ENCODE measurements at places on chromosomes 16 and 17.
A peak's percentile ranks its signal among the peaks of the same experiment; 100 is the strongest.

GRCh38 chr16:22013486-22013885, 5.6 kb downstream of the MOSMO start:
- no peak for DNase-seq

- peak; percentile 61 for DNase-seq
Observed at GRCh38 chr16:85935974-85936760, 37.2 kb downstream of the IRF8 start.

- DNase-seq, result no peak
Observed at GRCh38 chr16:29747947-29748759, 2.4 kb upstream of the C16orf54 start.

- no peak for DNase-seq
Observed at GRCh38 chr17:50919321-50920040, 53.3 kb upstream of the TOB1 start.

DNA sequence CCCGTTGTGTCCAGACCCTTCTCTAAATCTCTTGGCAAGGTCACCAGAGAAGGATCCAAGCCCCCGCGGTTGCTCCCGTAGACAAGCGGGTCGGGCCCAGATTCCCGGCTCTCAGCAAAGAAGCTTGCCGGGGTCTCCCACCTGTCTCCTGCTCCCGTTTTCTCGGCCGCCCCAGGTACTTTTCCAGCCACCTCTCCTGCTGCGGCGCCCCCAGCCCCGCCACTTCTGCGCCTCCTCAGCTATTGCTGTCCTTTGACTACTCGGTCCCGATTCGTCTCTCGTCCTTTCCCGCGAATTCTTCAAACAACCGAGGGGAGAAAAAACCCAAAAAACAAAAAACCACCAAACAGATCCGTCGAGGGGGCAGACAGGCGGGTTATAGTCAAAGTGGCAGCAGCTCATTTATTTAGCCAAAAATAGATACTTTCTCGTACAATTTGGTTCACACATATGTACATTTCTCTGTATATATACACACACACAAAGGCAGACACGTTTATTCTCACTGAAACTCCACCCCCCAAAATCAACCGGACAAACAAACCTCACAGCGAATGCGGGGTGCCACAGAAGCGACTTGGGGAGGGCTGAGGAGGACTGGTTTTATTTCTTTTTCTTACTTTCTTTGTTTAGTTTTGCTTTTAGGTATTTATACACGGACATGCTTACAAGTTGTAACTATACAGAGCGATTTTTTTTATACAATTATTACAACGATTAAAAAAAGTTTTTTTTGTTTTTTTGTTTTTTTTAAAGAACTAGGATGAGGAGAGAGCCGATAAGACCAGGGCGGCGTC, 3.5 kb downstream of the IRX3 start:
- DNase-seq, result no peak

- DNase-seq, result no peak
Observed at GRCh38 chr17:61485067-61485775, 33.0 kb downstream of the TBX4 start.

GRCh38 chr17:75491680-75492079, 23.7 kb downstream of the CASKIN2 start:
- DNase-seq, result no peak

GRCh38 chr16:17370223-17370707, 100.5 kb downstream of the XYLT1 start:
- DNase-seq, result no peak

- no peak for DNase-seq
Observed at GRCh38 chr16:70781800-70782199, 19.2 kb downstream of the VAC14 start.
